Left renal cortex interstitium (tissue), 4 donors: ENCODE measurements at places on chromosomes 5 and 9. TPM values are rescaled to one million over a fixed set of nuclear protein-coding genes. Genes with fewer than 3 reads are reported as not detected.

DMRTA1 gene
- 2.2 TPM for polyA plus RNA-seq

TRIM7 gene
- 0.16 TPM for polyA plus RNA-seq

PLEKHG4B gene
- 21.6 TPM for polyA plus RNA-seq

- no peak for DNase-seq
These were observed 295.5 kb upstream of the CLINT1 start for GRCh38 chr5:158154226-158155005.

GRCh38 chr9:69919461-69920061 lies 98.9 kb downstream of the CFAP95 start:
- peak; percentile 21 for DNase-seq

OR1Q1 gene
- polyA plus RNA-seq, result not detected

GCNT4 gene
- polyA plus RNA-seq, result 18.3 TPM
